Hepatocyte (in vitro differentiated cells): ENCODE measurements at places on chromosomes 3 and 15. TPM values are rescaled to one million over a fixed set of nuclear protein-coding genes. Genes with fewer than 3 reads are reported as not detected.
A peak's percentile ranks its signal among the peaks of the same experiment; 100 is the strongest.

Gene ARRDC4
- 30.5 and 35.3 TPM in 2 replicates for total RNA-seq

Gene CCDC54
- total RNA-seq: not detected in 2 replicates

Gene KLHL25
- 5.9 and 10.0 TPM in 2 replicates for total RNA-seq

Gene U2SURP
- 71.4 and 86.1 TPM in 2 replicates for total RNA-seq

DNA sequence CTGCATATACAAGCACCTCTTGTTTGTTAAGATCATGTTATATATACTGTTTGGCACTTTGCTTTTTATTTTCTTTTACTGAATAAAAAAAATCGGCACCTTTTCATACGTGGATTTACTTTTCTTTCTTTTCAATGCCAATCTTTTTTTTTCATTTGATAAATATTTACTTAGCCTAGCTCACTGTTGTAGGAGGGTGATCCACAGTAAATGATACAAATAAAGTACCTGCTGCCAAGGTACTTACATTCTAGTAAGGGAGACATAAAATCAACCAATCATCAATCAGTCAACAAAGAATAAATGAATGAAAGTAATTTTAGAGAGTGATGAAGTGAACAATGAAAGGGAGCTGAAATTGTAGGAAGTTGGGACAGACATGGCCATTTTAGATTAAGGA, 18.3 kb downstream of the GNB5 start:
- no peak overlapping the region for H3K27ac ChIP-seq
- no peaks in the 10 kb centered on the region for H3K36me3 ChIP-seq
- no peaks in the 10 kb centered on the region for H3K27me3 ChIP-seq
- H3K4me1 ChIP-seq: no peaks in the 10 kb centered on the region

GRCh38 chr3:123586131-123586530, 1.3 kb upstream of the HACD2 start:
- H3K4me1 ChIP-seq: peaks cover 10% of the 10 kb centered on the region
- H3K4me3 ChIP-seq: peak overlapping the region; percentile 64
- H3K36me3 ChIP-seq: no peaks in the 10 kb centered on the region
- H3K27me3 ChIP-seq: no peaks in the 10 kb centered on the region
- H3K27ac ChIP-seq: peak overlapping the region; percentile 95

- no peak overlapping the region for H3K27ac ChIP-seq
- no peak overlapping the region for H3K4me3 ChIP-seq
- H3K36me3 ChIP-seq: no peaks in the 10 kb centered on the region
- peak; percentile 41 for DNase-seq
These were observed 105.3 kb upstream of the TOPAZ1 start for GRCh38 chr3:44136421-44136820.

DNA sequence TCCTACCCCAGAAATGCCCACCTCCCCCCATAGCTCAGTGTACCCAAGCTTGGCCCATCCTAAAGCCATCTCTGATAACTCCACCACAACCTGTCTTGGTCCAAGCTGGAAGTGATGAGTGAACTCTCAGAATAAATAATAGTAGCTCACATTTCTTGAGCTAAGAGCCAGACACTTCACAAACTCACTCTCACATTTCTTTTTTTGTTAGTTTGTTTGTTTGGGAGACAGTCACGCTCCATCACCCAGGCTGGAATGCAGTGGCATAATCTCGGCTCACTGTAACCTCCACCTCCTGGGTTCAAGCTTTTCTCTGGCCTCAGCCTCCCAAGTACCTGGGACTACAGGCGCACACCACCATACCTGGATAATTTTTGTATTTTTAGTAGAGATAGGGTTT, 46.2 kb downstream of the LIPC start:
- no peak overlapping the region for H3K4me3 ChIP-seq
- no peaks in the 10 kb centered on the region for H3K36me3 ChIP-seq
- H3K27ac ChIP-seq: no peak overlapping the region
- no peaks in the 10 kb centered on the region for H3K27me3 ChIP-seq

DNA sequence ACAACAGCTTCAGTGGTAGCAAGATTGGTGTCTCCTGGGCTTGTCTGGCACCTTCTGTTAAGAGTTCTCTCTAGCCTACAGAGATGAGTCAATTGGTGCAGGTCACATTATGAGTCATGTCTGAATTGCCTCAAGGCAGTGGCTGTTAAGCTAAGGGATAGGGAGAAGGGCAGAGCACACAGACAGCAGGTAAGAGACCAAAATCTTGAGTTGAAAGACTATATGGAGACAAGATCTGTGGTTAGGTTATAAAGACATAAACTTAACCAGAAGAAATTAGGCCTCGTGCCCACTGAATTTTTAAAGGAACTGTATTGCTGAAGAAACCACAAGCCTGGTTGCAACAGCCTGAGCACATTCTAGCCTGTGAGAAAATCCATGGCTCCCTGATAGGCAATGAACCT, 19.2 kb upstream of the KPNA1 start:
- peak; percentile 42 for DNase-seq
- peak overlapping the region; percentile 40 for H3K27ac ChIP-seq
- H3K4me1 ChIP-seq: no peaks in the 10 kb centered on the region
- H3K27me3 ChIP-seq: no peaks in the 10 kb centered on the region

- no peak for DNase-seq
- H3K4me1 ChIP-seq: no peaks in the 10 kb centered on the region
- no peak overlapping the region for H3K27ac ChIP-seq
- H3K4me3 ChIP-seq: no peak overlapping the region
- no peaks in the 10 kb centered on the region for H3K27me3 ChIP-seq
These were observed 144.7 kb downstream of the FAM43A start for GRCh38 chr3:194830401-194830800.

GRCh38 chr3:11195201-11195600, 40.9 kb downstream of the HRH1 start:
- peak; percentile 28 for DNase-seq
- H3K36me3 ChIP-seq: no peaks in the 10 kb centered on the region
- H3K27me3 ChIP-seq: peaks cover 3% of the 10 kb centered on the region
- no peak overlapping the region for H3K4me3 ChIP-seq

DNA sequence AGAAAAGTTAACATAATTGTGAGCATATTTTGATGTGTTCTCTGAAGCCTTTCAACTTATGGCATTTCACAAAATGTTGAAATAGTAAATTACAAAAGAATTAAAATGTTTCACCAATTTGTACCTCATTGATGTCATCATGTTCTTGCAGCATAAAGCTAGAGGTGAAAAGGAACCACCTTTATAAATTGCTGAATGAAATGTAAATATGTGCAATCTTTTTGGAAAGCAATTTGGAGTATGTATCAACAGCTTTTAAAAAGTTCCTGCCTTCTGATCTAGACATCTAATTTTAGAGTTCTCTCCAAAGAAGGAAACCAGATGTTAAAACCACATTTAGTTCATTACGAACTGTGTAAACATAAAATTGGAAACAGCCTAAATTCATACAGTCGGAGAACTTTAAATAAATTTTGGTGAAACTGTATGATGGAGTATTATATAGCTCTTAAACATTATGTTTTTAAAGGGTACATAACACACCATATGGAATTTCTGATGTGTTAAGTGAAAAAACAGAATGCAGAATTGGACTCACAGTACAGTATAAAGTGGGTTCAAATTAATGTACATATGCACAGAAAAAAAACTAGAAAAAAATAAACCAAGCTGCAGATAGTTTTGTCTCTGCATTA, 311.2 kb upstream of the NAALADL2 start:
- no peaks in the 10 kb centered on the region for H3K36me3 ChIP-seq
- H3K27ac ChIP-seq: no peak overlapping the region
- DNase-seq: no peak
- no peak overlapping the region for H3K4me3 ChIP-seq
- H3K4me1 ChIP-seq: no peaks in the 10 kb centered on the region

DNA sequence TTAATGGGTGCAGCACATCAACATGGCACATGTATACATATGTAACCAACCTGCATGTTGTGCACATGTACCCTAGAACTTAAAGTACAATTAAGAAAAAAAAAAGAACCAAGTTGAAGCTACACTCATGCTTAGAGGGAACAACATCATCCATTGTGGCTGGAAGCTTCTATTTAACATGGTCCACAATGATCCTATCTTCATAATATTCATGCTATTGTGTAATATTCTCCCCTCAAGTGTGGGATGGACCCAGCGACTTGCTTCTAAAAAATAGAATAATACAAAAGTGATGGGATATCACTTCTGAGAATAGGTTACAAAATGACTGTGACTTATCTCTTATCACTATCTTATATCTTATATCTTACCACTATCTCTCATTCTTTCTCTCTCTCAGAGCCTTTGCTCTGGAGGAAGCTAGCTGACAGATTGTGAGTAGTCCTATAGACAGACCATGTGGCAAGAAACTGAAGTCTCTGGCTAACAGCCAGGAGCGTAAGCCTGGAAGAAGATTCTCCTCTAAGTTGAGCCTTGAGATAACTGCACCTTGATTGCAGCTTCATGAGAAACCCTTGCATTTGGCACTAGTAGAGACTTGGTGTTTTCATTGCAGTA, 198.5 kb upstream of the MRPL3 start:
- DNase-seq: no peak
- no peak overlapping the region for H3K4me3 ChIP-seq
- no peak overlapping the region for H3K27ac ChIP-seq

GRCh38 chr3:63349583-63350573, 71.8 kb downstream of the SYNPR start:
- H3K4me1 ChIP-seq: no peaks in the 10 kb centered on the region
- no peak overlapping the region for H3K4me3 ChIP-seq
- no peaks in the 10 kb centered on the region for H3K36me3 ChIP-seq
- peaks cover 4% of the 10 kb centered on the region for H3K27me3 ChIP-seq
- peak; percentile 86 for DNase-seq

DNA sequence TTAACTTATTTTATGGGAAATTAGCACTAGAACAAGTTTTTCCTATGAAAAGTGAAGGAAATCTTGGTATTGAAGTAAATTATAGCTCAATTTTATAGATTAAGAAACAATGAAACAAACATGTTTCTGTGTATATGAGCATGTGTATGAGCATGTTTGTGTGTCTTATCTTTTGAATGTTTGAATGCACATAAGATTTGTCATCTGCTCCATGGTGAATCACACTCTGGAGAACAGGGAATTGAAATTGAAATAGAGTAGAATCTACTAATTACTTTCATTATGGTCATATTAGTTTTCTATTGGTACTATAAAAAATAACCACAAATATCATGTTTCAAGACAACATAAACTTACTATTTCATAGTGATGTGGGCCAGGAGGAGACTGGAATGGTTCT, 646.6 kb downstream of the OTOL1 start:
- DNase-seq: no peak
- H3K27ac ChIP-seq: no peak overlapping the region
- H3K36me3 ChIP-seq: no peaks in the 10 kb centered on the region
- H3K4me1 ChIP-seq: no peaks in the 10 kb centered on the region

GRCh38 chr3:7684182-7684715, 817.4 kb upstream of the LMCD1 start:
- DNase-seq: no peak
- no peak overlapping the region for H3K27ac ChIP-seq
- H3K36me3 ChIP-seq: no peaks in the 10 kb centered on the region
- H3K4me3 ChIP-seq: no peak overlapping the region

- no peak overlapping the region for H3K4me3 ChIP-seq
- no peaks in the 10 kb centered on the region for H3K36me3 ChIP-seq
- no peaks in the 10 kb centered on the region for H3K27me3 ChIP-seq
- DNase-seq: no peak
- no peaks in the 10 kb centered on the region for H3K4me1 ChIP-seq
- H3K27ac ChIP-seq: no peak overlapping the region
These were observed 43.8 kb upstream of the SLC25A26 start for GRCh38 chr3:66177026-66177425.
